Panc1 (cell line): ENCODE measurements at places on chromosomes 1 and 21.

GRCh38 chr1:51518586-51519047, 449 bp downstream of the EPS15 start:
- no peak for DNase-seq

- DNase-seq, result no peak
These were observed 5.7 kb downstream of the NTRK1 start for GRCh38 chr1:156866249-156866909.

DNA sequence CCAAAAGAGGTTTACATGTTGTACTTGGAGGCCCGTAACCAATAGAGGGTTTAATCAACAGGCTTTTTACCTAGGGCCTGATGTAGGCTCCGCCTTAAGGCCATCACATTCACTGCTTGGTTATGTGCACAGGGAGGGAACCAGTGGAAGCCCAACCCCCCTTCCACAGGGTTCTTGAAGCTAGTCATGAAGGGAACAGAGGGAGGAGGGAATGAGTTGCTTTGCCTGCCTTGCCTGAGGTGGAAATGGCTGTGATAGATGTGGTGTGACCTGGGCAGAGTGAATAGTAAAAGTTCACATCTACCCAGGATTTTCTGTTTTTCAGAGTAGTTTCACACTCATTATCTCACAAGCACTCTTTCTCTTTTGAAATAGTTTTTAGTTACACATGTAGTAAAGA, 215.1 kb downstream of the ST6GALNAC3 start:
- DNase-seq, result no peak

- DNase-seq, result no peak
These were observed 42.1 kb upstream of the NBPF3 start for GRCh38 chr1:21397813-21398188.

GRCh38 chr1:114189398-114189797, 35.7 kb upstream of the SYT6 start:
- no peak for DNase-seq

GRCh38 chr1:55255901-55256300, 40.7 kb upstream of the USP24 start:
- DNase-seq, result no peak

GRCh38 chr1:172951730-172952365, 98.9 kb downstream of the TNFSF18 start:
- DNase-seq, result no peak

GRCh38 chr1:205923651-205924459, 19.4 kb downstream of the SLC26A9 start:
- no peak for DNase-seq

GRCh38 chr1:100455478-100456072, 82.4 kb upstream of the GPR88 start:
- no peak for DNase-seq

DNA sequence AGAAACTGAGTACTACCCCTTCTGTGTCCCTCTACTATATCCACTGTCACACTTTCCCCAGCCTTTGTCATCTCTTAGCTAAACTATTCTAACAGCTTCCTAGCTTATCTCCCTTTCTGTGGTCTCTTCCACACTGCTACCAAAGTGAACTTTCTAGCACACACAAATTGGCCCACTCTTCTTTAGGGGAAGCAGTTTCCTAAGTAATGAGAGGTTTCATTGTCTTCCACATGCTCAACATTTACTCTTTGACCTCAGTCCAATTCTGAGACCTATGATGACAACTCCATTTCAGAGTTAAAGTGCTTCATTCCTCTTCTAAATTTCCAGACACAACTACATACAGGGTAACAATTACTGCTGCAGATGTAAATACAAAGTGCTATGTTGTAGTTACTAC, 32.9 kb downstream of the SCYL3 start:
- no peak for DNase-seq

- no peak for DNase-seq
These were observed 5.8 kb upstream of the NR5A2 start for GRCh38 chr1:200021577-200022238.

DNA sequence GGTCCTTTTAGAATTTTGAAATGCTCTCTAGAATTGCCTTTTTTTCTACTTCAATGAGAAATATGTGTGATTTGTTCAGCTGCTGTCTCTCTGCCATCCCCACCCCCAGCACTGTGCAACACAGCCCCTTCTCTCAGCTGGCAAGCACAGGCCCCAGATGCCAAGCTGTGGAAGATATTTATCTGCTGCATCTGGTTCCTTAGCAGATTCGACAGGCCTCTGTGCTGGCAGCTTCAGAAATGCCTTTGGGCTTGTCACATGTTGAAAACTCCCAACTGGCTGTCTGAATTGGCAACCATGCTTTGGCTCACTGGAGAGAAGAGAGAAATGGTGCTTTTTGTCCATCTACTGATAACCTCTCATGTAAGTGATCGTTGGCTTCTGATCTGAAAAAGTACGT, 206.7 kb upstream of the C1orf87 start:
- no peak for DNase-seq

GRCh38 chr1:89887270-89887669, 66.4 kb downstream of the LRRC8D start:
- DNase-seq, result no peak

- no peak for DNase-seq
These were observed 545 bp downstream of the PATJ start for GRCh38 chr1:61742620-61743430.

DNA sequence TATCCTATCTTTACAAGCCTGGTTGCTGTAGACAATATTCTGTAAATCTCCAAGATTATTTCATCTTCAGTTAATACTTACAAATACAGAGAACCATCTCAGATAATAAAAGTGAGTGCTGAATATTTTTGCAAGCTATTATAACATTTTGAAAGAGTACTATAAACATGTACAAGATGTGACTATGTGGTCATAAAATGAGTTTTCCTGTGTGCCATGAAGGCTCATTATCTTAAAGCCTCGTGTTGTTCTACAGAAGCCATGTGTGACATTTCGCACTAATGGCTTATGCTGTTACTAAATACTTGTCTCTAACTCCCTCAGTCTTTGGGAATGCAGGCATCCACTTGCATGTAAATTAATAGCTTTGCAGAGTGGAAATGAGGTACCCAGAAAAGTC, 48.3 kb downstream of the SAMSN1 start:
- DNase-seq, result no peak

GRCh38 chr21:40067751-40068150, 200.5 kb downstream of the PCP4 start:
- DNase-seq, result no peak

- DNase-seq, result no peak
These were observed at the start of gene MRPL9 for GRCh38 chr1:151762941-151763921. Gene MRPL9 (minus strand): TSS chr1:151763496. CDS start chr1:151763479, 17 bp downstream.

DNA sequence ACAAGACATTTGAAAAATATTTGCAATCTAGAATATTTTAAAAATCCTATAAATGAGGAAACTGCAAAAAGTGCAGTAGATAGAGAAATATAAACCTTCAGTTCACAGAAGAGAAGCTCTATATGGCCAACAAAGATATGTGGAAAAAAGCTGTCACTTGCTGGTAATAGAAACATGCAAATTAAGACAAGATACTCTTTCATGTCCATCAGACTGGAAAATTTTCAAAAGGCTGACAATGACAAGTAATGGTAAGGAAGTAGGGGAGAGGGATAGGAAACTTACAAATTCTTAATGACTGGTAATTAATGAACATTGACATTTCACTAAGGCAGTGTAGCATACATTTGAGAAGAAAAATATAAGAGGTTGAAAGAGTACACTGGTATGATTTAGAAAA, 147.9 kb downstream of the MRPL39 start:
- DNase-seq, result no peak

- DNase-seq, result no peak
These were observed 53.6 kb downstream of the IRF2BP2 start for GRCh38 chr1:234556245-234556943.

DNA sequence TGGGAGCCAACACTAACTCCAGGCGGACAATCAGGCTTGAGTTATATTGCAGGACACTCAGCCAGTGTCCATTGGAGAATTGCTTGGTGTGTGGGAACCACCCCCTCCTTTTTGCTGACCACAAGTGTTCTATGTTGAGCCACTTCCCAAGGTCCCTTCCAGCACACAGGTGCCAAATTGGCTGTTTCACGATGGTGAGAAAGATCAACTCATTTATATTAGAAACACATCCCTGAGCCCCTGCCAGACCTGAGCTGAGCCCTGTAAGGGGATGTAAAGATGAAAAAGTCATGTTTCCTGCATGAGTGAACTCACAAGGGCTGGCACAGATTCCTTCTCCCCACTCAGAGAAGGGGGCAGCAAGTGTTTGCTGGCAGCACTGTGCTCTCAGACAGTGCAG, 96.5 kb downstream of the KCNN3 start:
- no peak for DNase-seq

- DNase-seq, result no peak
These were observed 187.3 kb downstream of the ATP6V1G3 start for GRCh38 chr1:198352975-198353695.

DNA sequence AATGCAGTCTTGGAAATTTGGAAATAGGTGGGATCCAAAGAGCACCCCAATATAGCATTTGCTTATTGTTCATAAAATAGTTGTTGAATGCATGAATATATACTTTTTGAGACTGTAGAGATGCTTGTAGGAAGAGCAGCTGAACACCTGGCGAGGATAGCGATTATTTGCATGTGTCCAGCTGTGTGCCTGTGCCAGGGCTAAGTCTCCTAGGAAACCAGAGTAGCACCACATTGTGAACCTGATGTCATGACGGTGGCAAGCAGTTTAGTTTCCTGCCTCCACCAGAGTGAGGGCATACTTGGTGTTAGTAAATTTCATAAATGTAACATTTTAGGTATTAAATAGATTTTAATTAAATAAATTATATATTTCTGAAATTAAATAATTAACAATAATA, 37.3 kb upstream of the IRF2BP2 start:
- DNase-seq, result no peak

GRCh38 chr1:235075048-235075776, 53.4 kb downstream of the TOMM20 start:
- no peak for DNase-seq

- DNase-seq, result no peak
These were observed 312 bp downstream of the ARNT start for GRCh38 chr1:150876119-150876454.

GRCh38 chr1:97119260-97120158, 397.9 kb downstream of the PTBP2 start:
- no peak for DNase-seq

- no peak for DNase-seq
These were observed 54.3 kb upstream of the ERO1B start for GRCh38 chr1:236336084-236336483.

GRCh38 chr1:30409476-30410152, 313.8 kb downstream of the MATN1 start:
- no peak for DNase-seq

- no peak for DNase-seq
These were observed 887 bp downstream of the SLC19A2 start for GRCh38 chr1:169484683-169485430.

GRCh38 chr1:225879521-225880221, 2.5 kb downstream of the TMEM63A start:
- DNase-seq, result no peak

DNA sequence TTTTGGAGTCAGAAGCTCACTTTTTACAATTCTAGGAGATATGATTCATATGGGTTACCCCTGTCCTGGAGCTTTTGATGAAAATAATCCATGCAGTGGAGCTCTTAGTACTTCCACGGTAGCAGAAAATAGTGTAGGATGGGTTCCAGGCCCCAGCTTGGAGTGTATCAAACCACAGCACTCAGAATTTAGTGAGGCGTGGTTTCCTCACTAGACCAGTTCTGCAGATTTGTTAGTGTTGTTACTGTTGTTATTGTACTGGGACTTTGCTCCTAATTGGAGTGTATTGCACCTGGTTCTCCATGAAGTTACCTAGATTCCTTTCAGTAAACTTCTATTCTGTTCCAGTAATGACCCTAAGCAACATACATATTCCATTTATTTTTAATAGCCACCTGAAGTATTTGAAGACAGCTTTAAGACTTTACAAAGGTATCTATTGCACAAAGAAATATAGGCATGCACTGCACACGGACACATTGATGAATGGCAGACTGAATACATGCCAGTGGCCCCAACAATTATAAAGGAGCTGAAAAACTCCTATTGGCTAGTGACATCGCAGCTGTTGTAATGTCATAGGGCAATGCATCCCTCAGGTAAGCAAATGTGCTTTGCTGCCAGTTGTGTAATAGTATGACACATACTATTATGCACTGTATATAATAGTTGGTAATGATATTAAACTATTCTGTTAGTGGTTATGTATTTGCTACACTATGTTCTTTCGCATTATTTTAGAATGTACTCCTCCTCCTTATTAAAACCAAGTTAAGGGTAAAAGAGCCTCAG, 1058.0 kb downstream of the KCNT2 start:
- no peak for DNase-seq

GRCh38 chr1:170732252-170732588, 68.3 kb downstream of the PRRX1 start:
- DNase-seq, result no peak

DNA sequence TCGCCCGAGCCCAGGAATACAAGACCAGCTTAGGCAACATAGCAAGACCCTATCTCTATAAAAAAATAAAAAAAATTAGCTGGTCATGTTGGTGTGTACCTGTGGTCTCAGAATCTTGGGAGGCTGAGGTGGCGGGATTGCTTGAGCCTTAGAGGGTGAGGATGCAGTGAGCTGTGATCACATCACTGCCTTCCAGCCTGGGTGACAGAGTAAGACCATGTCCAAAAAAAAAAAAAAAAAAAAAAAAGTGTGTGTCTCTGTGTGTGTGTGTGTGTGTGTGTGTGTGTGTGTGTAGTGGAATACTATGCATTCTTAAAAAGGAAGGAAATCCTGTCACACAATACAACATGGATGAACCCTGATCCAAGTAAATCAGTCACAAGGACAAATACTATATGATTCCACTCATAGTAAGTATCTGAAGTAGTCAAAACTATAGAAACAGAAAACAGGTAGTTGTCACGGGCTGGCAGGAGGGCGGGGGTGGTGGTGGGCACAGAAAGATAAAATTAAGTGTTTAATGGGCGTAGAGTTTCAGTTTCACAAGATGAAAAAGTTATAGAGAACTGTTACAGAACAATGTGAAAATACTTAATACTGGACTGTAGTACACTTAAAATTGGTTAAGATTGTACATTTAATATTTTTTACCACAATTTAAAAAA, 47.8 kb downstream of the SELENOF start:
- no peak for DNase-seq

GRCh38 chr1:11383553-11384169, 95.3 kb upstream of the DISP3 start:
- DNase-seq, result no peak

DNA sequence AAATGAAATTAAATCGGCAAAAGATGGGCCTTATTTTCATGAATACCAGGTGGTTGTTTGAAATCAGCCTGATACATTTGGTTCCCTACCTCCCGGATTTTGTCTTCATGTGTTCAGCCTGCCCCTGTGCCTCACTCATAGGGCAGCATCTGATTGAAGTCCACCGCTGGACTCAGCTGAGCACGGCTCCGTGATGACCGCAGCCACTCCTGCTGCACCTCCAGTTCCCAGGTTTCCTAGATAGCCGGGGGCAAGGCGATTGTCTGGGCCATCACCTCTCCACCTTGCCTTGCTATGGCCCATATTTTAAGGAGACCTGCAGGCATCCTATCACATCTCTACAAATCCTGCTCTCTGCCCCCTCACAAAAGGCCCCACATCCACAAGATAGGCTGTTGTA, 563.8 kb downstream of the NUF2 start:
- DNase-seq, result no peak
